Iris pigment epithelial cell (primary cell): ENCODE measurements at places on chromosomes 3 and 15.
A peak's percentile ranks its signal among the peaks of the same experiment; 100 is the strongest.

- DNase-seq = no peak
Measured at GRCh38 chr3:134020135-134020680, 9.5 kb downstream of the SLCO2A1 start.

- no peak for DNase-seq
Measured at GRCh38 chr15:60351066-60351465, 46.7 kb downstream of the ANXA2 start.

DNA sequence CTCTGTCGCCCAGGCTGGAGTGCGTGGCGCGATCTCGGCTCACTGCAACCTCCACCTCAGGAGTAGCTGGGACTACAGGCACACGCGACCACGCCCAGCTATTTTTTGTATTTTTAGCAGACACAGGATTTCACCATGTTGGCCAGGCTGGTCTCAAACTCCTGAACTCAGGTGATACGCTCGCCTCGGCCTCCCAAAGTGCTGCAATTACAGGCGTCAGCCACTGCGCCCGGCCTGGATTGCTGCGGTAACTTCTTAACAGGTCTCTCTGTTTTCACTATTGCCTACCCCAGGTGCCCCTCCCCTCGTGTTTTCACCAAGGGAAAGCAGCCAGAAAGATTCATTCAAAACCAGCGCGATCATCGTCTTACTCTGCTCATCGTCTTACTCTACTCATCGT lies 10.5 kb downstream of the ADAMTS7 start:
- no peak for DNase-seq

GRCh38 chr15:62087671-62088352 lies 21.0 kb downstream of the C2CD4A start:
- DNase-seq = peak; percentile 21

DNA sequence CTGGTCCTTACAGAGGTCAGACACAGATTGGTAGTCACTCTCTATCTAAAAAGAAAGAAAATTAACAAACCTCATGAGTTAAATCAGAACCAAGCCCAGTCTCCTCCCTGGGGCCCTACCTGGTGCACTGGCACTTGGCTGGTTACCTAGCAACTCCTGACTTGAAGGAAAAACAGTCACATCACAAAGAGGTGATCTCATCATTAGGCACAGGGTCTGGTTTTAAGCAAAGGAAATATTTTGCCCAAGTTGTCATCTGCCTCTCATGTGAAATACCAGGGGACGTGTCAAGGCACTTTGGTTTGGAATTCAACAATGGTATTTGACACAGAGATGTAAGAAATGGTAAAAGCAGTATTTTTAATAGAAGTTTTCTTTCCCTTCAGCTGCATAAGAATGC lies 47.7 kb upstream of the FMN1 start:
- peak; percentile 44 for DNase-seq

- DNase-seq = no peak
Measured at GRCh38 chr15:85878828-85879225, 84.1 kb upstream of the KLHL25 start.

- peak; percentile 4 for DNase-seq
Measured at GRCh38 chr15:27490867-27491595, 520.0 kb downstream of the GABRG3 start.

- DNase-seq = peak; percentile 97
Measured at GRCh38 chr15:70121624-70122302, 24.0 kb upstream of the TLE3 start.

DNA sequence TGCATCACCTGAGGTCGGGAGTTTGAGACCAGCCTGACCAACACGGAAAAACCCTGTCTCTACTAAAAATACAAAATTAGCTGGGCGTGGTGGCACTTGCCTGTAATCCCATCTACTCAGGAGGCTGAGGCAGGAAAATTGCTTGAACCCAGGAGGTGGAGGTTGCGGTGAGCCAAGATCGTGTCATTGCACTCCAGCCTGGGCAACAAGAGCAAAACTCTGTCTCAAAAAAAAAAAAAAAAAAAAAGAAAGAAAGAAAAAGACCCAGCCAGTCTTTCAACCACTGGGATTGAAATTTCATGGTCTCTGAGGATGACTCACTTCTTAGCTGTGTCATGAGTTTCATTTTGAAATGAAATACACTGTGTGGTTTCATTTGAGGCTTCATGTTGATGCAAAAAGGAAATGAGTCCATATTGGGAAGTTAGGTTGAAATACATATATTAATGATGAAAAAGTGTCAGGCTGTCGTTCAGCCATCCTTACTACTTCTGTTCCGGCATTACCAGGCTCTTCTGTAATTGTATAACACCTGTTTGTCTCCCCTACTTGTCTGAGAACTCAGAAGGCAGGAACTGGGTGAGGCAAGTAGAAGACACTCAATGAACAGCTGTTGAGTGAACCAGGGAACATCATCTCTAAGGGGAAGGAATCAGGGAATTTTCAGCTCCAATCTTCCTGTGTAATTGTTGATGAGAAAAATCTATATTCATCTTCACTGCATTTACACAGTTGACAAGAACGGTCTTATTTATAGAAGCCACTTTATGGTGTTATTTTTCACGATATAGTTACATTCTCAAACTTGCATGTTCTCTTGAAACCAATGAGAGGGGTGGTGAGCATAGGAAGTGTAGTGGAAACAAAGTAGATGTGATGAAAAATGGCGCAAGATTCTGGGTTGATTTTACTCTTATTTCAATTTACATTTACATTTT lies 87.4 kb downstream of the NFKBIZ start:
- DNase-seq = peak; percentile 94

DNA sequence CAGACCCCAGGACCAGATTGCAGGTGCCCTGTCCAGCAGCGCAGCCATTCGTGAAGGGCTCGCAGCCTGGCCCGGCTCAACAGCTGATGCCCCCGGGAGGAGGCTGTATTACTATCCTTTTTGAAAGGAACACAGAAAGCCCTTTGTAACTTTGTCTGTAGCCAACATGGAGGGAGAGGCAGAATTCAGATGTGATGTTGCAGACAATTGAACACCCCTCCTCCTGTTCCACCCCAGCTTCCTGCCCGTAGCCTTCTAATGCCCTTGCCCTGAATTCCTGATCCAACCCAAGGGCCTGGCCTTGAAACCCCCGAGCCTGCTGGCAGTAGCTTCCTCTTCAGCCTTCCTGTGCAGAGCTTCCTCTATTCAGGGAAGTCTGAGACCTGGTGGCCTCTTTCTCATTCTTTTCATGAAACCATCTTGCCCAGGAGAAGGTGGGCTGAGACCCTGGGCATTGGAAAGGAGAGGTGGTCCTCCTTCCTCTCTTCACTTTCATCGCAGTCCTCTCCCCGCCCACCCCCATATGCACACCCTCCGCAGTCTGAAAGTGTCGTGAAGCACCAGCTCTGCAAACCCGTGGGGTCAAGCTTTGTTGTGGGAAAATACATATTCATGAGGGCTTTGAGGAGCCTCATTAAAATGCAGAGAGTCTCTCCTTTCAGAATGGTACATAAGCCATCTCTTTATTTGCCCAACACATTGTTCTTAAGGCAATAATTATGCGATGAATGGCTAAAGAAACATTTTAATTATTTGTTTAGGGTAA lies 109.2 kb downstream of the APBA2 start:
- DNase-seq = no peak

- DNase-seq = no peak
Measured at GRCh38 chr3:65503776-65504175, 534.9 kb downstream of the MAGI1 start.

GRCh38 chr3:193052354-193053045 lies 134.8 kb upstream of the MB21D2 start:
- DNase-seq = no peak

DNA sequence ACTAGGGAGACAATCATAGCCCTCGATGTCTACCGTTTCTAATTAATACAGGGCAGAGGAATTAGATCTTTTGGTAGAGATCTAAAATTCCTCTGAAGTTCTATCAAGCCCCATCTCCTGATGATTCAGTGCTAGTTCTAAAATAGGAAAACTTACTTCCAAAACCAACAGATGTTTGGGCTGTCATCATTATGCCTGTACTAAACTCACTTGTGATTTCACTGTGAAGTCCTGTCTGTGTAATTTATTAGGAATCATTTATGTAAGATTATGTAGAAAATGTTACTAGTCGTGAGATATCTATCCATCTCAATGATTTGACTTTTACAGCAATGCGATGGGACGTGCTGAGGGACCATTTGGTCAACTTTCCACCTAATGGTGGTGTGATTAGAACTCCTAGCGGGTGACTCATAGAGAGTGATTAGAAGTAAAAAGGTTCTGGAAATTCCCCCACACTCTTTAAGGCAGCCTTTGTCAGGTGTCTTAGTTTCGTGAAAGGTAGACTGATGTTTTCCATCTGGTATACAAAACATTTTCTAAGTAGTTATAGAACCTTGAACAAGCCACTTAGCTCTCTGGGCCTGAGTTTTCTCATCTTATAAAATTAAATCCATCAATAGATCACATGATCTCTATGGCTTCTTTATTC lies 34.2 kb downstream of the LIPC start:
- DNase-seq = no peak

- peak; percentile 71 for DNase-seq
Measured at GRCh38 chr15:51223771-51224229, 114.6 kb downstream of the CYP19A1 start.

DNA sequence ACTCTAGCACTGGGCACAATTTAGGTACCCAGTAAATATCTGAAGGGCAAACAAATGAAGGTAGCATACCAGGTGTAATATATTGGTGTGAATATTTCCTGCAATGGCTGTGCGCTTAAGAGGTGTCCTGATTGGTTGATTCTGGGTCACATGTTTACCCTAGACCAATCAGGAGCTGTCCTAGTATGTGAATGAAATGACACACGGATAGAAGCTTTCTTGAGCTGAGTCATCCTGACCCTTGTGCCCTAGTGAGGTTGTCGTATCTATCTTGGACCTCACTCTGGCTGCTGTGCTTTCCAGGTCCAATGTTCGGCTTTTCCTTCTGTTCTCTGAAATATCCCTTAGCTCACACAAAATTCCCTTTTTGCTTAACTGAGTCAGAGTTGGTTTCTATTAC lies 58.1 kb upstream of the FOXP1 start:
- DNase-seq = peak; percentile 19

DNA sequence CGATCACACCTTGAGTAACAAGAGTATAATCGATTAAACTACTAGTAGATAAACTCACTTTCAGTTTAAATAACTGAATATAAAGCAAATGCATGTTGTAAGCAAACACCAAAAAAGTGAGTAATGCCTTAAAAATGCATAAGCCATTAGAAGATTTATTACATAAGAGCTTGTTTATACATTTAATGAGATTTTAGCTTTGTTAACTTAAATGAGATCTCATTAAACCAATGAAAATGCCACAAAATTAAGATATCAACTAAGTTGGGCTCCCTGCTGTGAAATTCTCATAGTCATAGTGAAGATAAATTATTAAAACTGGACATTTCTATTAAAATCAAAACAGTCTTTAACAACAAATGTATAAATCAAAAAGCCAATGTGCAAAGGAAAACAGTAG lies 701.2 kb downstream of the NLGN1 start:
- peak; percentile 6 for DNase-seq

DNA sequence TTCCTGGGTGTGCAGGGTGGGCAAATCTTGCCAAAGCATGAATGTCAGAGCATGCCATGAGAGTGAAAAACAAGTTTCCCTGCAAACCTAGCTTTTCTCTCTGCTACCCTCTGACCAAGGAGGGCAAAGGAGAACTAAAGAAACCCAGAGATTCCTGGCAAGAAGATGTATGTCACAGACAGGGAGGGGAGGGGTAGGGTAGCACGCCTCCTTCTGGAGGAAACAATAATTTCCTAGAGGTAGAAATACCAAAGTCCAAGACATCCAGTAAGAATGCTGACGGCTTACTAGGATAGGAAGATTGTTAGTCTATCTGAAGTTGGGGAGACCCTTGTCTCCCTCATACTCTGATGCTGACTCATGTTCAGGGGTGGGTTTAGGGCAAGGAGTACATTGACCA lies 203.9 kb downstream of the NR1D2 start:
- peak; percentile 28 for DNase-seq

DNA sequence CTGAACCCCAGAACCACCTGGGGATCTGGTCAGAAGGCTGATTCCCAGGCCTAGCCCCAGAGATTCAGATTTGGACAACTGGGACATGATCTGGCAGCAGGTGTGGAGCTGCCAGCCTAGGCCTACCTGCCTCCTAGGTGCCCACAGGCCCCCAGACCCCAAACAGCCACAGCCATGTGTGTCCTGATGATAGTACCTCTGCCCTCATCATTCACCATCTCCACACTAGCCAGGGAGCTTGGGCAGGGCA lies 34.7 kb downstream of the HMCES start:
- DNase-seq = no peak

- no peak for DNase-seq
Measured at GRCh38 chr15:47443839-47444238, 273.5 kb upstream of the SEMA6D start.

DNA sequence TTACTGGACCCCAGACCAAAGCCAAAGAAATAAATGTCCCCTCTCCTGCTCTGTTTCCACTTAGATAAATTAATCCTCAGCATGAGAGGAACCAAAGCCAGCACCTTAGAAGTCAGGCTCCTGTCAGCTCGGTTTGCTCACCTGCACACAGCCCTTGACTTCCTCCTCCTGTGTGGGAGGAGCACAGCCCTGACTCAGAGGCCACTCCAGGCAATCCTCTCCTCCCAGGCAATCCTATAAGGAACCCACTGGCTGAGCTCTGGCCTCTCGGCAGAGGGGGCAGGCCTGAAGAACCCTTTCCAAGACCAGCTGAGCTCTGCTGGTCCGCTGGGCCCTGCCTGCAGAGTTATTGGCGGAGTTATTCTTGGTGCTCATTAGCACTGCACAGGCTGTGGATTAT lies 30.8 kb downstream of the LIPC start:
- DNase-seq = no peak

DNA sequence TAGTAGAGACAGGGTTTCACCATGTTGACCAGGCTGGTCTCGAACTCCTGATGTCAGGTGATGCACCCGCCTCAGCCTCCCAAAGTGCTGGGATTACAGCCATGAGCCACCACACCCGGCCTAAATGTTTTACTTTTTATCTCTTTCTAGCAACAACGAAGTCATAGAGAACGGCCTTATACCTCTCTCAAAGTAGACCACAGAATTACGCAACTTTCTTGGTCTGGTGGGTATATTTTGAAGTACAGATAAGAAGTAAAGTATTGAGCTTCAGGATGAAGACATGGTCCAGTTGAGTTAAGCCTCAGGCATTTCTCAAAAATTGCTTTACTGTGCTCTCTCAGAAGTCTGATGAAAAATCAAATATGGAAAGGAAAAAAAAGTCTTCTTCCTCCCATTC lies 30.6 kb downstream of the FAM240A start:
- peak; percentile 26 for DNase-seq

- DNase-seq = no peak
Measured at GRCh38 chr3:10554236-10554611, 48.8 kb upstream of the ATP2B2 start.

- DNase-seq = no peak
Measured at GRCh38 chr3:112508261-112508660, 9.0 kb upstream of the BTLA start.
